ENCODE measurements at places on chromosomes 4 and X. TPM values are rescaled to one million over a fixed set of nuclear protein-coding genes. Genes with fewer than 3 reads are reported as not detected.

Gene PHF8
- total RNA-seq = 32.8 TPM

GRCh38 chr4:8168832-8169598 lies 10.4 kb upstream of the ABLIM2 start:
- no peak for DNase-seq

DNA sequence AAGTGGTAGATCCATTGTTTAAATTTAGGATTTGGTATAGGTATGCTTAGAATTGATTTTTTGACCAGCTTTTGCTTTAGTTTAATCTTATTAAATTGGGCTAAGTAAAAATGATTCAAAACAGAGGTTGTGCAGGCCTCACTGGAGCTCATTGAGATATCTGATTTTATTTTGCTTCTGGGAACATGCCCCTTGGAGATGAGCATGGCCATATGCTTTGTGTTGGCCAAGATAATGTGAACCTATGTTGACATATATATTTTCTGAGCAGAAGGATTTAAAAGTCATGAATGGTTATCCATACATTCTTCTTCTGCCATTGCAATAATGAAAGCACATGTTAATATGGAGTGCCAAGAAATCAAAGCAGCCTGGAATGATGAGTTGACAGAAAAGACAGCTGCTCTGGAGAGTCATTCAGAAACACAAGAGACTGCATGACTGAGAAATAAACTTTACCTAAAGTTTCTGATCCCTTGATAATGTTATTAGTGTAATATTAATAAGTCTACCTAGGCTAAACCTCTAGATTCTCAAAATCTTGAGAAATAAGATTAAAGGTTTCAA lies 489.7 kb upstream of the GNPDA2 start:
- no peak for DNase-seq

DNA sequence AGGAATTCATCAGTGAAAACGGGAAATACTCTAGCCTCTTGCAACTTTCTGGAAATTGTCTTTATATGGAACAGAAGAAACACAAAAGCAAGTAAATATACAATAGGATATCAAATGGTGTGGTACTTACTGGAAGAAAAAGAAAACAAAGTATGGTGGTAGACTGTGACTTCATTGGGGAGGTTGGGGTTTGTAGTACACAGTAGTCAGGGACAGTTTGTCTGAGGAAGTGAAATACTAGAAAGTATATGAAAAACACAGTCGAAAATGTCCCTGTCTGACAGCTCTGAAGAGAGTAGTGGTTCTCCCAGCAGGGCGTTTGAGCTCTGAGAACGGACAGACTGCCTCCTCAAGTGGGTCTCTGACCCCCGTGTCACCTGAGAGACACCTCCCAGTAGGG lies 390.0 kb upstream of the NWD2 start:
- no peak for DNase-seq

DNA sequence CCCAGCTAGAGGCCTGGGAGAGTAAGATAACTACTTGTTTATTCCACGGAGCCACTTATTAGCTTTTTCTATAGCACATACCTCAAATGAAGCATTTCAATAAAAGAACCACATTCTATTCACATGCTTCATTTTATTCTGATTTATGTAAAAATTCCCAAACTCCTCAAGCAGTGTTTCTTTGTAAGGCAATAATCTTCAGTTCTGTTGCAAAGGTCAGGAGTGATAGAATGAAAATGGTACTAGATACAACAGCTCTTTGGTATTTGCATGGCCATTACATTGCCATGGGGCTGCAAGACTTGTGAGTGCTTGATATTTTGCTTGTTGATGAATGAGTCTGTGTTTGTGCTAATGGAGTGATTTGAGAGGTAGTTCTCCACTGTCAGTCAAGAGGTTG lies 39.4 kb downstream of the AR start:
- DNase-seq = no peak
